A549 (cell line): ENCODE measurements at places on chromosomes 5 and 9. TPM values are rescaled to one million over a fixed set of nuclear protein-coding genes. Genes with fewer than 3 reads are reported as not detected.

The FAM170A gene
- not detected in 3 replicates for polyA plus RNA-seq

The CMYA5 gene
- polyA plus RNA-seq = 0.10 to 0.18 TPM (median 0.13 TPM) in 3 replicates

The TTC33 gene
- polyA plus RNA-seq = 15.4 to 17.1 TPM (median 15.7 TPM) in 3 replicates

The CCNJL gene
- polyA plus RNA-seq = 6.6 to 8.4 TPM (median 7.4 TPM) in 3 replicates

The HSPA9 gene
- 398 to 456 TPM (median 417 TPM) in 3 replicates for polyA plus RNA-seq

DNA sequence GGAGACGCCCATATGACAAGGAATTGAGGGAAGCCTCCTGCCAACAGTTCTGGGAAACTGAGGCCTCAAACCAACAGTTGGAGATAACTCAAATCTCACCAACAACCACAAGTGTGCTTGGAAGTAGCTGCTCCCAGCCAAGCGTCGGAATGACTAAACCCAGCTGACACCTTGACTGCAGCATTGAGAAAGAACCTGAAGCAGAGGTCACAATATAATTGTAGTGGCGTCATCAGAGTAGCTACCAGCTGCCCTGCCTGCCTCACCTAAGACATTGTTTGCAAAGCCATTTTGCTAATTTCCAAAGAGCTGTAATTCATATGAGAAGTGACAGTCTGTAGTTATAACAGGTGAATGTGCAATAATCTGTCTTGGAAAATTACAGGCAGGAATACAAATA lies 40.8 kb upstream of the ANKRD31 start:
- no peak for DNase-seq

DNA sequence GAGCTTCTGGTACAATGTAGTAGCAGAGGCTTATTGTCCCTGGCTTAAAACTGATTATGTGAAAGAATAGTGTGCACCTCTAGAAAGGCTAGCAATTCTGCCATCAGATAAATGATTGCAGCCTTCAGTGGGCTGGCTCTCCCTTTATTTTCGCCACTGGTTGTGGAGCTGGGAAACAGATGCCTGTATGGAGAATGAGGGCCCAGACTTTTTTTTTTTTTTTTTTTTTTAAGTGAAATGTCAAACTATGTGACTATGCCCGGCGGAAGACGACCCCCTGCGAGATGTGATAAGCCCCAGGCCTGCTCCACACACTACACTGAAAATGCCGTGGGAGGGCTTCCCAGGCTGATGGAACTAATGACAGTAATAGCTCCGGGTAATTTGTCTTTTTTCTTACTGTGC lies 28.7 kb downstream of the ISL1 start:
- DNase-seq = no peak

DNA sequence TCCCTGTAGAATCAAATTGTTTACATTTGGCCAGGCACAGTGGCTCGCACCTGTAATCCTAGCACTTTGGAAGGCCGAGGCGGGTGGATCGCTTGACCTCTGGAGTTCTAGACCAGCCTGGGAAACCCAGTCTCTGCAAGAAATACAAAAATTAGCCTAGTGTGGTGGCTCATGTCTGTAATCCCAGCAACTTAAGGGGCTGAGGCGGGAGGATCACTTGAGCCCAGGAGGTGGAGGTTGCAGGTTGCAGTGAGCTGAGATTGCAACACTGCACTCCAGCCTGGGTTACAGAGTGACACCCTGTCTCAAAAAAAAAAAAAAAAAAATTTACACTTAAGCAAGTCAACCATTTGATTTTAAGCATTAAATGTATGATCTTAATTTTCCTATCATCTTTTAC lies 17.5 kb upstream of the IQGAP2 start:
- DNase-seq = no peak

GRCh38 chr9:124834591-124834990 lies 18.7 kb upstream of the WDR38 start:
- no peak for DNase-seq

GRCh38 chr9:87601176-87601575 lies 103.5 kb downstream of the DAPK1 start:
- no peak for DNase-seq

DNA sequence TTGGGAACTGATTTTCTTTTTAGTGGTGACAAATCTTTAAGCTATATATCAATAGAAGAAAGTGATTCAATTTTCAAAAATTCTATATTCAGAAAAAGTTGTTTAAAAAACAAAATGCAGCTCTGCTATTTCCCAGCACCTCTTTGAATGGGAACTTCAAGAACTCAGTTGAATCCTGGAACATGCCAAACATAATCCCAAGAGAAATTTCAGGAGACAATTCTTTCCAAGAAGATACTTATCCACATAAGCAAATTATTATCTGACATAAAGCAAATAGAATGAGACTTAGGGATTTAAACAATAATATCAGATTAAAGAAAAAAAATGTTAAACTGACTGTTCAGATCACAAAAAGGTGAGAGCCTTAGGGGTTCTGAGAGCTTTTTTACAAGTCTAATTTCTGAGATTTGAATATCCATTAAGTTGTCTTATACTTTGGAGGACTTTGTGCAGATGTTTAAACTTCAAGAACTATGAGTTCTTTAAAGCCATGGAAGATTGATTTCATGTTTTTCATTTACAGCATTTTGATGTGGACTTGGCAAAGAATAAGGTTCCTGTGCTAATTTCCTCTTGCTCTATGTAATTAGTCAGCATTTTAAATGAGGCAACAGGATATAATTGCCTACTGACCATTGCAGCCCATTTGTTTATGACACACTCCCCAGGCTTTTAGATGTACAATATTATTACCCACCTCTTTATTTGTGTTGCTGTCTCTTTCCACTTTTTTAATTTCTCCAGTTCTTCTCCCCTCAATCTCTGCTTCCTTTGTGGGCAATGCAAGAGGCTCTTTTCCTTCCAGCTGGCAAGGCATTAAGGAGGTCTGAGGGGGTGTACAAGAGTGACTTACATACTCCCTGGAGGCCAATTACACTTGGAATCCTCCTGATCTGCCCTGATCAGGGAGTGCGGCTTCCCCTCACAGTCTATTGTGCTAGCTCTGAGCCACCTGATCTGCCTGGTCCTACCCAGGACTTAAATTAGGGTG lies 419.1 kb downstream of the NR2F1-AS1 start:
- no peak for DNase-seq

DNA sequence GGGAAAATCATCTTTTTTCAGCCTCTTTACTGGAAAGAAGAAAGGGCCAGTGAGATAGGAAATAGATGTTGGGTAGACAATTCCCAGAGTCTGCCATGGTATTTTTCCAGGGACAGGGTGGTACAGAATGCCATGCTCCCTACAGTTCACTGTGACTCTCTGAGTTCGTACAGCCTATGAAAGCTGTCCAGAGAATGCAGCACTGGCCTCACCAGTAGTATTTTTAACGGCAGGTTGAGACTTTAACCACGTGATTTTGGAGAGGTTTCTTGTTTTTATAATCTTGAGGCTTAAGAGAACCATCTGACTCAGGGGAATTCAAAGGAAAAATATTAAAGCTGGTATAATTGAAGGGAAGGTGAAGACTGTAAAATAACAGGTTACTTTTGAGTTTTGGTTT lies 10.1 kb upstream of the ZNF474 start:
- no peak for DNase-seq

- no peak for DNase-seq
Measured at GRCh38 chr5:87141544-87141943, 126.1 kb upstream of the RASA1 start.

DNA sequence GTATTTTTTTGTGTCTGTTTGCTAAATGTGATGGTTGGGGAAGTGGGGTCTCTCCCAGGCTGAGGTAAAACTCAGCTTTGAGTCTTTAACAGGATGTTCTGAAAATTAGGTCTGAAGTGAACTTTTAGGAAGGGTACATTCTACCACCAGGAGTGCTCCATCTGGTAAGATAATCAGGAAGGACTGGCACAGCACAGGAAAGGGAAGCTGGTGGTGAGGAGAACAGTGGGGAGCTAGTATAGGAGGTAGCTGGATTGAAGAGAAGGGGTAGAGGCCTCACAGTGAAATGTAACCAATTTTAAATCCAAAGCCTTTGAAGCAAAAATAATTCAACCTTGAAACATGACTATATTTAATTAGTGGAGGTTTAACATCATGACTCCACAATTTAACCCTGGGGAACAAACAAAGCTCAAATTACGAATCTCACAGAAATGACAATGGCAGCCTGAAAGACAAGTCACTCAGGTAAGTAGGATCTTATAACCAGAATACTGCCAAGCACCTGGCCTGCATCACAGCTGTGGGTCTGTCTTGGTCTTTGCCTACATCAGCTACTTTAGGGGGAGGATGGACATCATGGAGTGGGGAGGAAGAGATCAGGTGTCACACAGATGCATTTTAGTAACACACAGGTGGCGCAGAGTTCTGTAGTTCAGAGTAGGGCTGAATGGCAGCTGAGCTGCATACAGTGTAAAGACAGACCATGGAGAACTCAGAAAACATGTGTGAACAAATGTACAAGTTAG lies 445.3 kb downstream of the DMRT2 start:
- DNase-seq = no peak
